Renal cortex interstitium (tissue), 15 donors: ENCODE measurements at places on chromosomes 1 and 21. TPM values are rescaled to one million over a fixed set of nuclear protein-coding genes. Genes with fewer than 3 reads are reported as not detected.

FMO1 gene
- polyA plus RNA-seq, result 219 TPM

LCE3E gene
- polyA plus RNA-seq, result not detected

AMY2A gene
- 0.30 TPM for polyA plus RNA-seq

RGS16 gene
- 1.7 TPM for polyA plus RNA-seq

S100A3 gene
- polyA plus RNA-seq, result 0.32 TPM

FCRL1 gene
- polyA plus RNA-seq, result not detected

SYTL1 gene
- 10.2 TPM for polyA plus RNA-seq

COL8A2 gene
- polyA plus RNA-seq, result 1.7 TPM

DYNLT4 gene
- 0.39 TPM for polyA plus RNA-seq

CFHR2 gene
- not detected for polyA plus RNA-seq

CACHD1 gene
- 58.2 TPM for polyA plus RNA-seq

RABGAP1L gene
- 25.2 TPM for polyA plus RNA-seq

STK40 gene
- polyA plus RNA-seq, result 47.7 TPM

NPR1 gene
- polyA plus RNA-seq, result 61.2 TPM

GPR137B gene
- polyA plus RNA-seq, result 35.8 TPM

RAD54L gene
- 13.2 TPM for polyA plus RNA-seq

TEX50 gene
- not detected for polyA plus RNA-seq

C1orf185 gene
- not detected for polyA plus RNA-seq

SLC45A3 gene
- 8.9 TPM for polyA plus RNA-seq

POFUT2 gene
- 31.0 TPM for polyA plus RNA-seq

HIVEP3 gene
- 4.6 TPM for polyA plus RNA-seq

CCDC30 gene
- 21.0 TPM for polyA plus RNA-seq

STXBP3 gene
- polyA plus RNA-seq, result 67.5 TPM

LMX1A gene
- polyA plus RNA-seq, result not detected

CFH gene
- 23.9 TPM for polyA plus RNA-seq

LEPROT gene
- 127 TPM for polyA plus RNA-seq

NTMT2 gene
- not detected for polyA plus RNA-seq

ALPL gene
- 36.5 TPM for polyA plus RNA-seq

DDR2 gene
- polyA plus RNA-seq, result 19.1 TPM

HSD3B1 gene
- 0.40 TPM for polyA plus RNA-seq

RNU1-4 gene
- polyA plus RNA-seq, result not detected
